HepG2 (cell line): ENCODE measurements at places on chromosomes 4 and X. TPM values are rescaled to one million over a fixed set of nuclear protein-coding genes. Genes with fewer than 3 reads are reported as not detected.
A peak's percentile ranks its signal among the peaks of the same experiment; 100 is the strongest.

- peak; percentile 37 for DNase-seq
- H3K36me3 ChIP-seq = no peaks in the 10 kb centered on the region; the same call in 1 of the 2 replicates
- peaks cover 45% of the 10 kb centered on the region for H3K4me1 ChIP-seq
- peak overlapping the region; percentile 92 for H3K27ac ChIP-seq
Measured at GRCh38 chrX:153728095-153728494, 3.4 kb downstream of the ABCD1 start.

GAGE2A gene
- not detected in 2 replicates for polyA plus RNA-seq

GRCh38 chr4:26450418-26450817 is 39.9 kb downstream of the CCKAR start:
- no peak for DNase-seq
- H3K4me3 ChIP-seq = no peak overlapping the region
- H3K4me1 ChIP-seq = peaks cover 15% of the 10 kb centered on the region
- H3K36me3 ChIP-seq = no peaks in the 10 kb centered on the region
- no peak overlapping the region for H3K27ac ChIP-seq
- no peaks in the 10 kb centered on the region for H3K27me3 ChIP-seq

ATP2B3 gene
- not detected in 2 replicates for polyA plus RNA-seq

DNA sequence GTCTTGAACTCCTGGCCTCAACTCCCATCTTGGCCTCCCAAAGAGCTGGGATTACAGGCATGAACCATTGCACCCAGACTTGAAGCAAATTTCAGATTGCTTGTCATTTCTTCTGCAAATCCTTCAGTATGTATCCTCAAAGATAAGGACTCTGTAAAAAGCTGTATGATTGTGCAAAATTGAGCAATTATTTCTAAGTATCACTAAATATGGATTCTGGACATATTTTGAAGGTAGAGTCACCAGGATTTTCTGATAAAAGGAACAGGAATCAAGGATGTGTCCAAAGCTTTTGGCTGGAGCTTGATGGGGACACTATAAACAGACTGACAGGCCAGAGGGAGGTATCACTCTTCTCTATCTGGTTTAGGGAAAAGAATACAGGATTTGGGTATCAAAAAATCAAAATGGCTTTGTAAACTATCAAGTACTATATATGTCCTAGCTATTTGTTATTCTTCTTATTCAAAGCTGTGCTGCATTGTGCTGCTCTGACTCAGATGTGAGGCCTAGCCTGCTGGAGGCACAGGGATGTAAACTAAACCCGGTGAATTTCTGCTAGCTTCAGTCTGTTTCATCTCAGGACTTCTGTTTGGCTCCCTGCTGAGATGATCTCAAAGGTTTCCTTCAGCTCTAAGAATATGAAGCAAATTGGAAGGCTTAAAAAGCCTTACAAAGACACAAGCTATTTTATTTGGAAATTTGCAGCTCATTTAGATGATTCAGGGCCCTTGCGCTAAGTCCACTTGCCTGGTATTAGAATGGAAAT is 8.3 kb downstream of the RPS4X start:
- H3K4me3 ChIP-seq = no peak overlapping the region
- H3K4me1 ChIP-seq = peaks cover 12% of the 10 kb centered on the region
- H3K27ac ChIP-seq = no peak overlapping the region
- H3K27me3 ChIP-seq = no peaks in the 10 kb centered on the region
- H3K36me3 ChIP-seq = peaks cover 25% of the 10 kb centered on the region

- no peaks in the 10 kb centered on the region for H3K27me3 ChIP-seq
- peaks cover 25% of the 10 kb centered on the region for H3K4me1 ChIP-seq
- H3K27ac ChIP-seq = no peak overlapping the region
- H3K4me3 ChIP-seq = no peak overlapping the region
- H3K36me3 ChIP-seq = no peaks in the 10 kb centered on the region
Measured at GRCh38 chr4:165355900-165356300, 22.9 kb upstream of the CPE start.

GPRASP1 gene
- 0.38 and 0.39 TPM in 2 replicates for polyA plus RNA-seq

DNA sequence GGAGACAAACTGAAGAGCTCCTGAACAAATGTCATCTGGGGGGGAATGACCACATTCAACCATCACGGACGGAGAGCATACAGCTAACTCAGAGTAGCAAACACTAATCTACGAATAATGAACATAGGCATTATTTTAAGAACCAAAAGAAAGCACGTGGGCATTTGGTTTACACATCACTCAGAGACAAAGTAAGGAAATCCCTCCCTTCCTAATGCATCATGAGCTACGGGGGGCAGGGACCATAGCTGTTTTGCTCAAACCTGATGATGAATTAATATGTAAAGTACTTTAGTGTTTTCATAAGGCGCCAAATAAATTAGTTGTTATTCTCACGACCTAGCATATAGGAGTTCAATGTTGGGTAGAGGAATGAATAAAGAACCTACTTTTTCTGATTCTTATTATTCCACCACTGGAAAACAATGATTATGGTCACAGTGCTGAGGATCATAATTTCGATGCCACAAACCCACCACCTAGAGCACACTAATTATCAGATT is 11.7 kb upstream of the TMEM156 start:
- DNase-seq = peak; percentile 24
- peak overlapping the region; percentile 82 for H3K27ac ChIP-seq
- H3K4me1 ChIP-seq = peaks cover 57% of the 10 kb centered on the region

ABCD1 gene
- 11.4 and 15.4 TPM in 2 replicates for polyA plus RNA-seq

- no peak overlapping the region for H3K27ac ChIP-seq
- H3K27me3 ChIP-seq = no peaks in the 10 kb centered on the region
- no peak for DNase-seq
- no peak overlapping the region for H3K4me3 ChIP-seq
- no peaks in the 10 kb centered on the region for H3K36me3 ChIP-seq
- no peaks in the 10 kb centered on the region for H3K4me1 ChIP-seq
Measured at GRCh38 chr4:105068516-105068915, 78.2 kb upstream of the TET2 start.

SMIM10 gene
- not detected in 2 replicates for polyA plus RNA-seq

- H3K27ac ChIP-seq = no peak overlapping the region
- no peaks in the 10 kb centered on the region for H3K27me3 ChIP-seq
- DNase-seq = no peak
- no peaks in the 10 kb centered on the region for H3K36me3 ChIP-seq
- no peak overlapping the region for H3K4me3 ChIP-seq
- peaks cover 34% of the 10 kb centered on the region for H3K4me1 ChIP-seq
Measured at GRCh38 chr4:78121338-78121904, 64.3 kb downstream of the FRAS1 start.

DNA sequence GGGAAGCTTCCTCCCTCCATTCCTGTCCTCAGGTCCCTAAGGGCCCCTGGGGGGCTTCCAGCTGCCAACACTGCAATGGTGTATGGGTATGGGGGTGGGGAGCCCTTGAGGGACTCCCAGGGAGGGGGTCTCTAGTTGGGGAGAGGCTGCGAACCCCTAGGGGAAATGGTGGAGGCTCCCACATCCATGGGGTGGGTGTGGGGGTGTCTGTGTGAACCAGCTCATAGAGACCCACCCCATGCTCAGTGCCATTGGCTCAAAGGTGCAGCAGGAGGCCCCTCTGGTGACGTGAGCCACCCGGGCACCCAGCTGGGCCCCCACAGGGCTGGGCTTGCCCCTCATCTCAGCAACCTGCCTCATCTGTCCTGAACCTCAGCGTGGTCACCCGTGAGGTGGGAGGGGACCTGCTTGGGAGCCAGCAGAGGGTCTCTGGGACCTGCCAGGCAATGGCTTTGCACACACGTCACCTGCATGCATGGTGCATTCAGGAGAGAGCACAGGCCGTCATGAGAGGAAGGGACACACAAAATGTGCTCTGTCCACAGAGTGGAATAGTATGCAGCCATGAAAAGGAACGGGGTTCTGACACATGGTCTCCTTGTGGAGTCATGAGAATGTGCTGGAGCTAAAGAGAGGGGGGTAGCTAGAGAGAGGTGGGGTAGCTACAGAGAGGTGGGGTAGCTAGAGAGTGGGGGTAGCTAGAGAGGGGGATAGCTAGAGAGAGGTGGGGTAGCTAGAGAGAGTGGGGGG is 22.7 kb upstream of the PLCXD1 start:
- H3K27ac ChIP-seq = no peak overlapping the region
- DNase-seq = no peak
- H3K4me3 ChIP-seq = no peak overlapping the region
- H3K27me3 ChIP-seq = no peaks in the 10 kb centered on the region
- peaks cover 52% of the 10 kb centered on the region for H3K4me1 ChIP-seq

GRCh38 chr4:14345356-14345775 is 656.9 kb upstream of the CPEB2 start:
- DNase-seq = no peak
- H3K36me3 ChIP-seq = no peaks in the 10 kb centered on the region

- H3K27ac ChIP-seq = no peak overlapping the region
- no peak overlapping the region for H3K4me3 ChIP-seq
- no peak for DNase-seq
- H3K27me3 ChIP-seq = no peaks in the 10 kb centered on the region
Measured at GRCh38 chr4:178347111-178347510, 904.9 kb upstream of the AGA start.

GRCh38 chr4:102500352-102500695 is 835 bp upstream of the NFKB1 start:
- no peaks in the 10 kb centered on the region for H3K36me3 ChIP-seq
- H3K27me3 ChIP-seq = no peaks in the 10 kb centered on the region
- H3K4me1 ChIP-seq = peaks cover 37% of the 10 kb centered on the region

HSFX2 gene
- polyA plus RNA-seq = 0.30 TPM in 1 of 2 replicates, not detected in the other

CXCL9 gene
- not detected in 2 replicates for polyA plus RNA-seq

- H3K36me3 ChIP-seq = no peaks in the 10 kb centered on the region; the same call in 1 of the 2 replicates
- peak overlapping the region; percentile 51 for H3K4me3 ChIP-seq
- H3K27ac ChIP-seq = peak overlapping the region; percentile 74
- H3K27me3 ChIP-seq = no peaks in the 10 kb centered on the region
Measured at GRCh38 chr4:1204286-1204827, 32.0 kb upstream of the SPON2 start.

- no peaks in the 10 kb centered on the region for H3K27me3 ChIP-seq
- H3K36me3 ChIP-seq = no peaks in the 10 kb centered on the region
- DNase-seq = no peak
- H3K4me1 ChIP-seq = no peaks in the 10 kb centered on the region
Measured at GRCh38 chr4:144816668-144817067, 170.7 kb downstream of the HHIP start.

- H3K4me1 ChIP-seq = peaks cover 12% of the 10 kb centered on the region; the same call in 1 of the 2 replicates
- no peak for DNase-seq
- no peak within 1 kb of the TSS for H3K27ac ChIP-seq
- no peaks in the 10 kb centered on the region for H3K27me3 ChIP-seq
Measured at GRCh38 chr4:86891762-86892635, at the start of gene C4orf36. TSS of gene C4orf36 (minus strand) at chr4:86892422. CDS start at chr4:86891520, 902 bp downstream.

GYPA gene
- polyA plus RNA-seq = not detected in 2 replicates

DNA sequence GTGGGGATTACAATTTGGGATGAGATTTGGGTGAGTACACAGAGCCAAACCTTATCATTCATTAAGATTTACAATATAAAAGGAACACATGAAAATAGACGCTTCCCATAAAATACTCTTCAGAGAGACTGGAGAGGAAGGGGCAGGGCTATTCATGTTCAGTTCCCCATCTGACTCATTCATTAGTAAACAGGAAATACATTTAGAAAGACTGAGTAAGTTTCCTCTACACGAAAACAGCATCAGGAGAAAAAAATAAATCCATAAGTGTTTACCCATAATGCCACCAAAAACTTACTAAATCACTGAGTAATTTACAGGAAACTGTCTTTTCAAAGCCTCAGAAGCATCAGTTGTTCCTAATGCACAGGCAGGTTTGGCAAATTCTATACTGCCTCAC is 255.4 kb upstream of the CXorf51A start:
- no peak overlapping the region for H3K27ac ChIP-seq
- no peaks in the 10 kb centered on the region for H3K36me3 ChIP-seq
- no peaks in the 10 kb centered on the region for H3K4me1 ChIP-seq
- H3K27me3 ChIP-seq = no peaks in the 10 kb centered on the region
- DNase-seq = no peak

SYTL5 gene
- polyA plus RNA-seq = 0.01 TPM in 1 of 2 replicates, not detected in the other

- no peaks in the 10 kb centered on the region for H3K4me1 ChIP-seq
- no peak overlapping the region for H3K27ac ChIP-seq
- H3K27me3 ChIP-seq = no peaks in the 10 kb centered on the region
- no peak for DNase-seq
- H3K4me3 ChIP-seq = no peak overlapping the region
- peaks cover 65% of the 10 kb centered on the region for H3K36me3 ChIP-seq
Measured at GRCh38 chr4:1988327-1988724, 20.4 kb downstream of the NELFA start.

DNA sequence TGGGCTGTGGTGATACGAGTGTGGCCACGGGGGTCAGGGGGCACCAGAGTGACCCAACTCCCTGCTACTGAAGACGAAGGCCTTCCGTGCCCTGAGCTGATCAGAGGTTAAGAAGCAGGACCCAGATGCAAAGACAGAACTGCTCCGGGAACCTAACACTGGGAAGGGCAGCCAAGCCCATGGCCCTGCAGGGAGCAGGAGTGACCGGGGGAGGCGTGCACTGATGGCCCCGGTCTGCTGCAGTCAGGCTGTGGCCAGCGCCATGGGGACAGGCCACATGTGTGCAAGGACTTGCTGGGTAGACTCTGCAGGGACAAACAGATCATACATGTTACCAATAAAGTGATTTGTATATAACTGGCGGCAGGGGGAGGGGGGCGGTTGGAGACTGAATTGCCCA is 74.6 kb downstream of the ACOX3 start:
- H3K27me3 ChIP-seq = no peaks in the 10 kb centered on the region
- H3K4me3 ChIP-seq = no peak overlapping the region
- no peak for DNase-seq
- no peak overlapping the region for H3K27ac ChIP-seq

DNA sequence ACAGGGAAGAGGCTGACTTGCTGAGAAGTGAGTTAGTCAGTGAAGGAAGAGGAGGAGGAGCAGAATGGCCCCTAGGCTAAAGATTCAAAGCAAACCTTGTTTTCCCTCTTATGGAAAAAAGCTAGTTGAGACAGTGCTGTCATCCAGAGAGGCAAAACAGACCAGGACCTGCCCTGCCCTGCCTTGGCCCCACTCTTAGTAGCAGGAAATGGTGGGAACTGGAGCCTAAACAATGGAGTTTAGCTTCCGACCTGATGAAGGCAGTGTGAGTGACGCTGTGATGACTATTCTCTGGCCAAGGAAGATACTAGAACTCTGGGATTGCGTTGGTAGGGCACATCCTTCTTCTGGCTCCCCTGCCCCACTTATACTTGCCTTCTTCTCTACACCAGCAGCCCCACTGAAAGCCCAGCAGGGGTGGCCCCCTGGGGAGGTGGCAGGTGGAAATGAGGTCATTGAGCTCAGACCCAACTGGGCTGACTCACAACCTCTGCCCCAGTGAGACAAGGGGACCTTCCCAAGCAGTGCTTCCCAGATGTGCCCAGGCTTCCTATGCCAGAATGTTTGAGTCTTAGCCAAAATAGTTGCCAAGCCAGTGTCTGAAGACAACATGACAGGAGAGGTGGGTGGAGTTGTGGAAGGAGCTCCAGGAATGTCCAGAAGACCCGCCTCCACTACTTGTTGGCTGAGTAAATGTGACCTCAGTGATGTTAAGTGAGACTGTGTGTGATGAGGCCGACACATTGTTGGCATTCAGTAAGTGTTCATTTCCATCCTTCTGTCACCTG is 38.8 kb downstream of the MSN start:
- DNase-seq = no peak
- H3K36me3 ChIP-seq = no peaks in the 10 kb centered on the region
- no peak overlapping the region for H3K4me3 ChIP-seq
- H3K4me1 ChIP-seq = no peaks in the 10 kb centered on the region
- H3K27ac ChIP-seq = no peak overlapping the region
- H3K27me3 ChIP-seq = no peaks in the 10 kb centered on the region
